Common myeloid progenitor, CD34-positive (primary cell): ENCODE measurements at places on chromosomes 7 and 10.

GRCh38 chr10:78619896-78620295 lies 448.9 kb upstream of the ZMIZ1 start:
- no peak for DNase-seq

- no peak for DNase-seq
These were observed 3.4 kb upstream of the C1GALT1 start for GRCh38 chr7:7178906-7179305.

DNA sequence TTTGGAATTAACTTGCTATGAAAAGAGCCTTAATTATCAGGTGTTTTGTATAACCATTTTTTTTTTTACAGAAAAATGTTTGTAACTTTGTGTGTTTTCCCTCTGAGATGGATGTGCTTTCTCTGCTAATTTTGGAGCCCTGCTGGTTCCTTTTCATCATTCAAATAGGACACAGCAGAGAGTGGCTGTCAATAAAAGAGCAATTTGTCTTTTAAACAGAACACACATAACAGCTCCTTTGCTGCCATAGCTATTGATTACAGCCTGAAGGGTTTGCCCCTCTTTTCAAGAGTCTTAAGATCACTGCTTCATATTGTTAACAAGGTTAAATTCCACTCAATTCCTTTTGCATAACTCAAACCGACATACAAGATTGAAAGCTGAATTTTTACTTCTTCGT lies 187.2 kb upstream of the MBL2 start:
- DNase-seq = no peak

DNA sequence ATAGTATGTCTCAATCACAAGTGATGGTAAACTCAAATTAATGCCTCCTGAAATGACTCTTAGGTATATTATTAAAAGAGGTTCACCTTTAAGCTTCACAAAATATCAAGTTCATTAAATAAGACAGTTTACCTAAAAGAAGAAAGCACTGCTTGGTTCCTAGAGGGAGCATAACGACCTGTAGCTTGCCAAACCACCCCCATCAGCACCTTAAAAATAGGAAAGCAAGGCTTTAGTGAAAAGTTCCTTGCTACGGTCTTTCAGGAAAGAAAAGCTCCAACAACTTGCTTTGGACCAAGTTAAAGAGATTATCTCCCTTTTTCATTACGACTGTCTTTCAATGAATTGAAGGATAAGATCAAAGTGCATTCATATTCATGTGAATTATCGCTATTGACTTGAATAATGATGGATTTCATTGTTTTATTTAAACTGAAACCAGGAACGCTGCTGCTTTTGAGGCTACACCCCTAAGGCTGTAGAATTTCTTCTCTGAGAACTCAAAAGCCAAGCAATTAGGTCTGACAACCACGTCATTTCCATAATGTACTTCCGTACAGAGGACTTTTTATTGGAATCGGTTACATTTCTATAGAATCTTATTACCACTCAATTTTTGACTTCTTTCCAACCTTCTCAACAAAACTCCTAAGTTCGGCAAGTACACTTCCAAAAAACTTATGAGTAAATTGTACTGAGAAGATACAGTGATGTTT lies 7.0 kb upstream of the SPAG6 start:
- DNase-seq = no peak

DNA sequence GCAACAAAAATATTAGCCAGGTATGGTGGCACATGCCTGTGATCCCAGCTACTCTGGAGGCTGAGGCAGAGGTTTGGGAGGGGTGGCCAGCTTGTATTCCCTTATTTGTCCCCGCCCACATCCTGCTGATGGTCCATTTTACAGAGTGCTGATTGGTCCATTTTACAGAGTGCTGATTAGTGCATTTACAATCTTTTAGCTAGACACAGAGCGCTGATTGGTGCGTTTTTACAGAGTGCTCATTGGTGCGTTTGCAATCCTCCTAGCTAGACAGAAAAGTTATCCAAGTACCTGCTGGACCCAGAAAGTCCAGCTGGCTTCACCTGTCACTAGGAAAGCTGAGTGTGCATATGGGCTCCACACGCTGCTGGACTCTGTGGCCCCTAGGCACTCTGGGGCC lies 40.0 kb upstream of the RASGEF1A start:
- DNase-seq = no peak

DNA sequence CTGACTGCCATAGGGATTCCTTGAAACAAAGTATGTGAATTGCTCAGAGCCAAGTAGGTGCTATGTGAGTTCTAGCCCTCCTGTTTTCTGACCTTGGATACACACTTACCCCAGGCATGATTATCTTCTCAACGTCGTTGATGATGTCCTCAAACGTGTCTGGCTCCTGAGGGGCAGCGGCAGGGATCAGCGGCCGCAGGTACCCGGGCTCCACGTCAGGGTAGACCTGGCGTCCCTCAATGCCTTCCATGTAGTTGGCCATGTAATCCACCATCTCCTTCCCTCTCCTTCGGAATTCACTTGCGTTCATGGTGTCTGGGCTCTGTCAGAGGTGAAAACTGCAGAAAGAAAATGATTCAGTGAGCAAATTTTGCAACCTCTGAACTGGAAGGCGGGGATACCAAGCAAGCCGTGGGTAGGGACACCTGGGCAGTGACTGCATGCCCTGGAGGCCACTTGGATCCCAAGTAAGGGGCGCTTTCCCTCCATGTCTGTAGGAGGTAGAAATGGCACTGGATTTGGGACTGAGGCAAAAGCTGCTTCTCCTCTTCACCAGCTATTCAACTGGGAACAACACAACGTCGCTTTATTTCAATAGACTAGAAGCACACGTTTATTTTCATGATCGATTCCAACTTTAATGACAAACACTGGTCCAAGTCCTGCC lies 21.3 kb downstream of the DDC start:
- no peak for DNase-seq

- peak; percentile 59 for DNase-seq
These were observed 58.3 kb downstream of the VCL start for GRCh38 chr10:74056050-74056818.

- no peak for DNase-seq
These were observed 17.1 kb downstream of the URGCP start for GRCh38 chr7:43888993-43889945.

GRCh38 chr7:44966731-44967538 lies 11.9 kb downstream of the MYO1G start:
- no peak for DNase-seq

- no peak for DNase-seq
These were observed 83.3 kb upstream of the FAM20C start for GRCh38 chr7:109094-109493.

GRCh38 chr10:96548589-96548988 lies 34.9 kb upstream of the TLL2 start:
- no peak for DNase-seq

DNA sequence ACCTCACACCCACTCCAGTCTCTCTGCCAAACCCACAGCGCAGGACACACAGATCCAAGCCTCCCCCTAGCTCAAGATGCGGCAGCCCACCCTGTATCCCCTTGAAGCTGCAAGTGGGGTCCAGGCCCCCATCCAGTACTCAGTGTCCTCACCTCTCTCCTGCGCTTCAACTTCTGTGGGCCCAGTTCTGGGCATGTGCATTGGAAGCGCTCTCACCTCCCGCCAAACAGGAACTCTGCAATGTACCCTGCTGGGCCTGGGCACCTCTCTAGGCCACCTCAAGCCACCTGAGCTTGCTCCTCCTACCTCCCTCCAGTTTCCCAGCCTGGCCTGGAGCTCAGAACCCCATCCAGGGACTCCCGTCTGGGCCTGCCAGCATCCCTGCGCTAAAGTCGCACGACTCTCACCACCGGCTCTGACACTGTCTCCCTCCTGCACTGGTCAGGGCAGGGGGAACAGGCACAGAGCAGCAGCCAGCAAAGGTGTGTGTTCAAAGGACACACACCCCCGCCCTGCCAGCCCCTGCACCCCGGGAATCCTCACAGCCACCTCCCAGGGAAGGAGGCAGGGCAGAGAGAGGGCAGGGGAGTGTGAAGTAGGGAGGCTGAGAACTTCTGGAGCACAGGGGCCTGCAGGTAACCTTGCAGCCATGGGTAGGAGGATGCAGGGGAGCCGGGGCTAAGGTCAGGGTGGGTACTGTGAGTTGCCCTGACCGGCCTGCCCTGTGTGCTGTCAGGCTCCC lies 51.7 kb upstream of the MSMB start:
- DNase-seq = no peak

- no peak for DNase-seq
These were observed 83.0 kb upstream of the DNAJB6 start for GRCh38 chr7:157253850-157254249.

DNA sequence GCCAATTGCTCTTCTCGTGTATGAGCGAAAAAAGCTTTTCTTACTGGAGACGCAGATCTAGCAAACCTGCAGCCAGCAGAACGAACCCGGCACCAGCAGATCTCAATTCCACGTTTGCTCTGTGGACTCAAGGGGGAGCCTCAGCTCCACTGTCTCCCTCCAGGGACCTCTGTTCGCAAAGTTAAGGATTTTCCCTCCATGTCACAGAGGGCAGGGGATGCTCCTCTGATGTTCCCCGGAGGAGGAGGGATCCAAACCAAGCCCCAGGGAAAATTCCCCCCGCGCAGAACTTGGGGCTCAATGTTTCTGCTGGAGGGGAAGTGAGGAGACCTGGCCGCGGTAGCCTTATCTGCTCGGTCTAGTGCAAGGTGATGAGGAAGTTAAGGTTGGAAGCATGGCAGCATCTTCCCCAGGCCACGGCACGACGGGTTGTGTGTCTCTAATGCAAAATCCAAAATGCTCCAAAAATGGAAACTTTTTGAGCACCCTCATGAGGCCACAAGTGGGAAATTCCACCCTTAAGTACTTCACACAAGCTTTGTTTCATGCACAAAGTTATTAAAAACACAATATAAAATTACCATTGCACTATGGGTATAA lies 9.0 kb downstream of the IQCE start:
- DNase-seq = peak; percentile 52

GRCh38 chr10:110409926-110410325 lies 87.8 kb upstream of the DUSP5 start:
- DNase-seq = no peak

DNA sequence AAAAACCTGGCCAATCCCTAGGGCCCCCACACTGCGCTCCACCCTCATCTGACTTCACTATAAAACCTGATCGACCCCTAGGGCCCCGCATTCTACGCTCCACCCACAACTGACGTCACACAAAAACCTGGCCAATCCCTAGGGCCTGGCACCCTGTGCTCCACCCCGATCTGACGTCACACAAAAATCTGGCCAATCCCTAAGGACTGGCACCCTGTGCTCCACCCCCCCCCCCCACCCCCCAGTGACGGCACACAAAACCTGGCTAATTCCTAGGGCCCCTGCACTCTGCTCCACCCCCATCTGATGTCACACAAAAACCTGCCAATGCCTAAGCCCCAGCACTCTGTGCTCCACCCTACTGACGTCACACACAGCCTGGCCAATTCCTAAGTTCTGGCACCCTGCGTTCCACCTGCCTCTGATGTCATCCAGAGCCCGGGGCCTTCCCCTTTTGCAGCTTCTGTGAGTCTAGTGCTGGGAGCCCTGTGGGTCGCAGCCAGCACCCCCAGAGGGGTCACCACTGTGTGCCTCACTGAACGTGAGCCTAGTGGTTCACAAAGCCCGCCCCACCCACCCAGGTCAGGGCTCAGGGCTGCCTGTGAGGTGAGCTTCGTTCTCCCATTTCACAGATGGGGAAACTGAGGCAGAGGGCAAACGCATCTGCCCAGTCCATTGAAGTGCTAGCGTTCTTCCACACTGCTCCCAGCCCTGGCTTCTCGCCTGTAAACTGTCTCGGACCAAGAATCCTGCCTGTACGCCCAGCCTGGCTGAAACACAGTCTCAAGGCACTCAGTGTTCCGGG lies 40.6 kb downstream of the MICALL2 start:
- DNase-seq = peak; percentile 31

GRCh38 chr7:39733881-39734632 lies 110.7 kb downstream of the RALA start:
- peak; percentile 68 for DNase-seq

DNA sequence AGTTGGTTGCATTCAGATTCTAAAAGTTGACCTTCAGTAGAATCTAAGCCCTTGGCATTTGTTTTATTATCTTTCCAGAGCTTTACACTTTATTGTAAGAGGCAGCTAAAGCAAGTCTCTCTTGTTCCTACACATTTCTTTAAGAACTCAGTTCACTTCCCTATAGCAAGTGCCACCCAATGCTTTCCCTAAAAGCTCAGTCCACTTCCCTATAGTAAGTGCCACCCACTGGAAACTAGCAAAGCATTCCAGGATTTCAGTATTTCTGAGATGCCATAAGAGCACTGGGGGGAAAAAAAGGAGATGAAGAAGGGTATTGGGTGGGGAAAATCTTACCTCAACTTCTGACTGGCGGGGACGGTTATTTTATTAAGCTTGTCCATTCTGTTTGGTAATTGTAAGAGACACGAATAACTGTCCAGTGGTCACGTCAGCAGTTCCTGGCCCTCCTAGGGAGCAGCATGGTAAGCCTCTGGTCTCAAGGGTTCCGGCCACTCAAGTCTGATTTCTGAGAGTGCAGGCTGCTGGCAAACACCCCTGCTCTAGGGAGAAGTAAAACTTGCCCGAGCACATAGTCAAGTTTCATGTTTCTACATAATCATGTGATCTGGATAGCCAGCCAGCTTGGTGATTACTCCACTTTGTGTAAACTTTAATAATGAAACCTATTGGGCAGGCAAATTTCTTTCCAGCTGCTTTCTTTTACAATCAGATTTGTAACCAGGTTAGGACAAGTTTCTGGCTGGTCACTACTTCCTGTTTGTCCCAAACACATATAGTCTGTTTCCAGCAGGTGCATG lies at the start of gene BLNK:
Gene BLNK, minus strand, starts transcription at position 554 of the 800 bp plus-strand sequence. Its CDS starts 171 bp downstream, at position 383.
- peak; percentile 44 for DNase-seq

GRCh38 chr7:53013925-53014324 lies 21.5 kb upstream of the POM121L12 start:
- DNase-seq = no peak

- DNase-seq = no peak
These were observed 244.5 kb upstream of the PTER start for GRCh38 chr10:16192337-16192736.

DNA sequence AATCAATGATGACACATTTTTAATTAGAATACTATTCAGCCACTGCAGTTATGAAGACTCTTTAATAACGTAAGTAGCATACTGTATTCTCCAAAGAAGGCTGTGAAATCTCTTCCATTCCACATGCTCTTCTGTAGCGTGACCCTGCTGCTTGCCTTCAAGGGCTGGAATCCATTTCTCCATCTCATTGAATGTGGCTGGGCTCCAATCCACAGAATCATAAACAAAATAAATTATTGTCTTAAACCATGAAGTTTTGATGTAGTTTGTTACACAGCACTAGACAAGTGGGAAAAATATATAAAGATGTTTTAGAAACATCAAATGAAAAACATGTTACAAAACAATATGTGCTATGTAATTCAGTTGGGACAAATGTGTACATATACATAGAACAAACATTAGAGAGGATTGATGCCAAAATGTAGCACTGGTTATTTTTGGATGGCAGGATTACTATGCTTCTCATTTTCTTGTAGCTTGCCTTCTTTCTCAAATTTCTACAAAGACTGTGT lies 410.8 kb upstream of the PODXL start:
- no peak for DNase-seq

DNA sequence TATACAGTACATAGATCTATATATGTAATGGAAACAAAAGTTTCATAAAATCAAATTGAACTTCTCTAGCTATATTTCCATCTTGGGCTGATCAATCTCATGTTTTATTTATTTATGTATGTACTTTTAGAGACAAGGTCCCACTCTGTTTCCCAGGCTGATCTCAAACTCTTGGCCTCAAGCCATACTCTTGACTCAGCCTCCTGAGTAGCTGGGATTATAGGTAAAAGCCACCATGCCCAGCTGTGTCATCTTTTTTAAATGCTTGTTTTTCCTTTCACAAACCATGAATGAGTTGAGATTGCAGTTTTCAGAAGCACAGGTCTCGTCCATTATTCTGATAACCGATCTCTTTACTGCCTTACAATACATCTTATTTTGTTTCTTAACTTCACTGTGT lies 400.9 kb downstream of the KCNMA1 start:
- no peak for DNase-seq
